ENCODE measurements at places on chromosomes 12 and 14.

DNA sequence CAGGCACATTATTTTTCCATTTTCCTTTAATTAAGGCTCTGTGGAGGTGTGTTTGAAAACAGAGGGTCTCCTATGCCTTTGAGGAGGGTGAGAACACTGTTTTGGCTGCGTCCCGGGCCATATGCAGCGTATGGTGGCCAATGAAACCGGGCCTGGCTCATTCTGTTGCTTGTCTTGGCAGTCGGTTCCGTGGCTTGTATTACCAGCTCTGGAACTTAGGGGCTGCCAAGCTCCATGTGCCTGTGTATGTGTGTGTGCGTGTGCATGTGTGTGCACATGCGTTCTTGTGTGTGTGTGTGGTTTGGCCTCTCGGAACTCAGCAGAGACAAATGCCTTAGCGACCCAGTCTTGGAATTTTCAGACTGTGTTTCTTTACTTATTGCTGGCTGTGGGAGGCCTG, 2.7 kb downstream of the JDP2 start:
- no peak for DNase-seq

GRCh38 chr14:75456069-75456996, 28.5 kb downstream of the JDP2 start:
- DNase-seq: no peak

DNA sequence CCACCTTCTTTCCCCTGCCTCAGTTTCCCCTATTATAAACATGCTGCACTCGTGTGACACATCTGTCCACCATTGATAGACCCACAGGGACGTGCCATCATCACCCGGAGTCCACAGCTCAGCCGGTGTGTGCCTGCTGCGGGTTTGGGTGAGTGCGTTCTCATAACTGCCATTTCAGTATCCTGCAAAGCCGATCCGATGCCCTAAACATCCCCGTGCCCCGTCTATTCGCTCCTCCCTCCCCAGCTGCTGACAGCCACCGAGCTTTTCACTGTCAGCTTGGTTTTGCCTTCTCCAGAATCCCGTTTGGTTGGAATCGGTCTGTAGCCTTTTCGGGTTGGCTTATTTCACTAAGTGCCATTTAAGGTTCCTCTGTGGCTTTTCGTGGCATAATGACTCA, 3.9 kb downstream of the LRCOL1 start:
- no peak for DNase-seq

- DNase-seq: no peak
Measured at GRCh38 chr14:69773571-69774276, 6.8 kb downstream of the SRSF5 start.

- DNase-seq: no peak
Measured at GRCh38 chr14:54257424-54257823, 139.4 kb upstream of the CDKN3 start.

DNA sequence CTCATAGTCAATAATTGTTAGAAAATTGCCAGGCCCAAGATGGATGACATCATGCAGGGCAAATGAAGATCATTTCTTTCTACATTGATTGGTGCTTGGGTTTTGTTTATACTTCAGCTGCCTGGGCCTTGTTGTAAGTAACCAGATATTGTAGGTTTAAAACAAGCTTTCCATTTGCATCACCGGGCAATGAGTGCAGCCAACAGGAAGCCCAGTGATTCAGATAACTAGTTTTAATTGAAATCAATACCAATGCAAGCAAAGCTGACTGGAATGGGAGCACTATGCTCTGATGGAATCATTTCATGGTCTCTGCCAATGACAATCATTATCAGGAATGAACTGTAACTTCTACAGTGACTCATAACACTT, 279.3 kb downstream of the DUSP6 start:
- DNase-seq: no peak

- DNase-seq: no peak
Measured at GRCh38 chr12:83156815-83157214, 470.1 kb downstream of the TMTC2 start.

DNA sequence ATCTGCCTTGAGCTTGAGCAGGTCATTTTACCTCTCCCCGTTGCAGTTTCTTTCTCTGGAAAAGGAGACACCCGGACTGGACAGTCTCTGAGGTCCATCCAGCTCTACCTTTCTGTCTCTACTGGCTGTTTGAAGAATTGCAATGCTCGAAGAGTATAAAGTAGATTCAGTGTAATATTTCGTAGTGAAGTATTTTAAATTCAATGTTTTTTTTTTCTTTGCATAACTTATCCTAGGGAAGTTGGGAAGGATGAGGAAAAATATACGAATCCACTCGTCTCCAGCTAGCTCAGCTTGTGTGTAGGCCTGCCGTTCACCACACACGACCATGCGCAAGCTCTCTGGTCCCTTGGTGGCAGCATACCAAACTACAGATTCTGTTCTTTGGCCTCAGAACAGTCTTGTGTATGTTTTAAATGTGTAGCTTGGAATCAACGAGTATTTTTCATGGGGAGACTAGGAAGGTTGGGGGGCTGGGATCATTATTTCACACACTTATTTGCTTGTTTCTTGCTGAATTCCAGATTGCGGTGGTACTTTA, 307.9 kb downstream of the CACNA1C start:
- no peak for DNase-seq

- peak; percentile 50 for DNase-seq
Measured at GRCh38 chr12:8038659-8039114, 6.2 kb downstream of the FOXJ2 start.

DNA sequence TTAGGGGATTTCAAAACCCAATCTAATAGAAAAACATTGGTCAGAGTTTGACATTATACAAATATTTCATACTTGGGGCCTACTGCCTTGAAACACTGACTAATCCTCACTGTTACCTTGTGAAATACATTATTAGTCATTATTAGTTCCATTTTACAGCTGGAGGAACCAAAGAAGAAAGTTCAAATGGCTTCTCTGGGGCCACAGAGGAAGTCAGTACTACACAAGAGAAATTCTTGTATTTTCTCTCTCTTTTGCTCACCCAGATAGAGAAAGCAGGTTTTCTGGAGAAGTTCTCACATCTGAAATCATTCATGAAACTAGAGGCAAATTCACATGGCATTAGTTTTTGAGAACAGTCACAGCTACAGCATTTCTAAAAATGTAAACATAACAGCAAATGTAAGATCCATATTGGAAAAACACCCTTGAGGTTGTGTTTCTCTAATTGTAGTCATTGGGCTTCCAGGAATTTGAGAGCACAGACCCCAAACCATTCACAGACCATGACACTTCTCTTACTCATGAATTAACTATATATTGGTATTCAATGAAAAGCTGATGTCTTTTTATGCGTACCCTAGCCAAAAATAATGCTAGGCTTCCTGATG, 83.0 kb downstream of the LLPH start:
- DNase-seq: no peak

- no peak for DNase-seq
Measured at GRCh38 chr12:30862486-30862885, 64.1 kb upstream of the TSPAN11 start.

GRCh38 chr14:53306267-53306721, 153.2 kb upstream of the DDHD1 start:
- DNase-seq: peak; percentile 64

DNA sequence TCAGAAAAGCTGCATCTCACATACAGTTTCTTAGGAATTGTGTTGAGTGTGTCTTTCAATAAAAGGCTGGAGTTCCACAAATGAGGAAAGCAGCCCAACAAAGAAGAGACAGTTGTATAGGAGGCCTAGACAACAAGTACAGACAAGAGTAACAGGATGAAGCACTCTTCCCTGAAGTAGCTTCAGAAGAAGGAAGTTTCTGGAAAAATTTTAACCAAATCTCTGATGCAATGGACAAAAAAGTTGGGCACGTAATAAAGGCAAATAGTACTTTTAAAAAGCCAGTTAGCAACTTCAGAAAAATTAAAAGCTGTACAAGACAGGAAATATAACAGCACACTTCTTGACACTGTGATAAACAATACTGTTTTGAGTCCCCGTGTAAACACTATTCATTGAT, 134.1 kb upstream of the PLEKHG7 start:
- DNase-seq: no peak

DNA sequence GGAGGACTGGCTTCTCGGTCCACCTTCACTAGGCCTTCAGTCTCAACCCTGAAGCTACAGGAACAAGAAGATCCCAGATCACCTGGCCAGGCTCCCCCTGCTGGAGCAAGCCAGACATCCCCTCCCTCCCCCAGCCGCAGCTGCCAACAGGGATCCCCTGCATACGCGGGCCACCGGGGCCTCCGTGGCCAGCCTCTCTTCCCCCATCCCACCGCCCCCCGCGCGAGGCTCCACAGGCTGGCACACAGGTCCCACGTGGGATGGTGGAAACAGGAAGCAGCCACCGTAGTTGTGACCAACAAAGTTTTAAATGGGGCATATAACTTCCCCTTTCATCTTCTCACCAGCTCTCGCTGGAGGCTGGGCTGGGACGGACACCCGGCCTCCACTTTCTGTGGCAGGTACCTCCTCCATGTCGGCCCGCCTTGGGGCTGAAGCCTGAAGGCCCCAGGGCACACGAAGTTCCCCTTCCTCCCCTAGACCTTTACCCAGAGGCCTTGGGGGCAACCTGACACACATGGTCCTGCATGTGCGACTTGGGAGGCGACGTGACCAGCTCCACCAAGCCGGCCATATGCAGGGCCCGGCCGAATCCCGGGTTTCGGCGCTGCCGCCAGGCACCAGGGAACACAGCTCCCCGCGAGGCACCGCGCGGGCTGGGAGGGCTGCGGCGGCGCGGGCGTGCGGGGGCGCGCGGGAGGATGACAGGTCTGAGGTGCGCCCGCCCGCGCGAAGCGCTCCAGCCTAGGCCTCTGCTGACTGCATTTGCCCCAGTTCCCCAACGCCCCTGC, 44.4 kb upstream of the PNMA1 start:
- peak; percentile 19 for DNase-seq

DNA sequence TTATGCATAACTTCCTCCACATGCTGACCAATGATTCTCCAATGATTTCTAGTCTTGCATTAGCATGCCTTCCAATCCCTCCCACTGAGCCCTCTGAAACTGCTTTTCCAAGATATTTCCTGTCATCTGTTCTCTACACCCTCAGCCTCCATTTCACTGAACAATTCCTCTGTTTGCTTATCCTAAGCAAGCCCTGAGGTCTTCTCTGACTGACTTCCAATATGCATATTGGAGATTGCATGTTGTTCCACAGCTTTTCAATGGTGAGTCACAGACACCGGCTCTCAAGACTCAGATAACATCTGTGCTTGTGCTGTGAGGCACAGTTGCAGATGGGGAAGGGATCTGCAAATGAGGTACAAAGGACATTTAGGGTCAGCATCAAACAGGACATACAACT, 141.0 kb downstream of the SLC16A7 start:
- DNase-seq: no peak

DNA sequence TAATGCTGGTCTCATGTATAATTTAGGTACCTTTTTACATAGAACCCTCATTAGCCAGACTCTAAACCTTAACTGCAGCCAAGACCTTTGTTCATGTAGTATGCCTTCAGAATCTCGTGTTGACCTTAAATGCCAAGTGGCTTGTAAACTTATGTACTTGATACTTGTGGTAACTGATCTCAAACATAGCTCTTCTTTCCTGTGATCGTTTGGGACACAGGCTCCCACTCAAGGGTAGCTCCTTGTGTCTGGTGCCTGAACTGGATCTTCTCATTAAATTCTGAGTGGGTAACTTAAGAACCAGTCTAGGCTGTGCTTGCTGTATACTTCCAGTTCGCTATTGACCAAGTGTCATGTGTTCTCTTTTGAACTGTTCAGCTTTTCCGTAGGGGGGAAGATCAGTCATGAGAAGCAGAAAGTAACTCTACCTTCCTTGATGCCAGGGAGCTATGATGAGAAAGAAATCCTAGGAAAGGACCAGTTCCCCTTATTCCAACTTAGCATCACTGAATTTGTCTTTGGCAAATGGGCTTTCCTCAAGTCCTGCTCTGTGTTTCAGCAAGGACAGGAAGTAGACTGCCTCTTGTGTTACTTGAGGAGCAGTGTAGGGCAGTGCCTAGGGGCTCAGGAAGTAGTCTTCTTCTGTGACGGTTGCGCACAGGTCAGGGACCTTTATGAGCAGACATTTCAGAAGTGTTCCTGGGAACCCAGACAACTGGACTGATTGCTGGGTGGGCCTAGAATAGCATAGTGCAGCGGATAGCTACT, 2.5 kb downstream of the LGALS3 start:
- DNase-seq: no peak

- no peak for DNase-seq
Measured at GRCh38 chr12:66903782-66904396, 225.0 kb upstream of the GRIP1 start.

DNA sequence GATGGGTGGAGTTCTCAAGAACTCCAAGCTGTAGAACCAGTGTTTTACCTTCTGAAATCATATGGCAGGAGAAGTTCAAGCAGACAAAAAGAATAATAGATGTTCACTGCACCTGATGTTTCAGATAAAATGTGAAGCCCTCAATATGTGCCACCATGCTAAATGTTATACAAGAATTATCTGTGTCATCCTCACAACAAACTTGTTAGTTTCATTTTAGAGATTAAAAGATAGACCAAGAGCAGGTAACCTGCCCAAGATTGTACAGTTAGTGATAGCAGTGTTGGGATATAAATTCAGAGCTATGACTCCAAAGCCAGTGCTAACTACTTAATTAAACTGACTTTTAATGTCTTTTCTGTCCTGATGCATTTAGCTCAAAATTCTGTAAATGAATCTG, 44.7 kb downstream of the FRS2 start:
- no peak for DNase-seq

GRCh38 chr12:111687255-111687654, 1.4 kb downstream of the ACAD10 start:
- no peak for DNase-seq

DNA sequence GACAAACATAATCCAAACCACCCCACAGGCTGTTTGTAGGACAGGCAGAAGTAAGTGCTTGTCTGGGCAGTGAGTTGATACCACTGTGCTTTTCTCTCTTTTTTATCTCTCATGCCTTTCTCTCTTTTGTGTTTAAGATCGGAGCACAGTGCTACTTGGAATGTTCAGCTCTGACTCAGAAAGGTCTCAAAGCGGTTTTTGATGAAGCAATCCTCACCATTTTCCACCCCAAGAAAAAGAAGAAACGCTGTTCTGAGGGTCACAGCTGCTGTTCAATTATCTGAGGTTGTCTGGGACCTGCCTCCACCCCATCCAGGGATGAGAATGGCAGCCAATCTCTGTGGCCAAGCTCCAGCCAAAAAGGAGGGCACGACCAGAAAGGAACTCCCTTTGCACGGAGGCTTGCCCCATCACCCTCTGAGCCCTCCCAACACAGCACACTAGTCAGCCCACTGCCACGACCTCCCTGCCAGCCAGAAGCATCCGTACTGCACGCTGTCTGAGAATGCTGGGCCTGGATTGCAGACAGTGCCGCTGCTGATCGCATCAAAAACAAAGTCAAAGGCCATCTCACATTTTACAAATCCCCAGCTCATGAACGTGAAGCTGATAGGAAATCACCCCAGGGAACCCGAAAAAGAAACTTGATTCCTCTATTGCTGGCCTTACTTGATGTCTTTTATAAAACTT, 27.8 kb downstream of the GPHB5 start:
- DNase-seq: no peak

GRCh38 chr14:71138448-71139293, 231.4 kb downstream of the PCNX1 start:
- peak; percentile 41 for DNase-seq
